Left colon (tissue), 2 donors: ENCODE measurements at places on chromosomes 7 and 10. TPM values are rescaled to one million over a fixed set of nuclear protein-coding genes. Genes with fewer than 3 reads are reported as not detected.

- DNase-seq: no peak
Observed at GRCh38 chr7:83161899-83162401, 734 bp downstream of the PCLO start.

DNA sequence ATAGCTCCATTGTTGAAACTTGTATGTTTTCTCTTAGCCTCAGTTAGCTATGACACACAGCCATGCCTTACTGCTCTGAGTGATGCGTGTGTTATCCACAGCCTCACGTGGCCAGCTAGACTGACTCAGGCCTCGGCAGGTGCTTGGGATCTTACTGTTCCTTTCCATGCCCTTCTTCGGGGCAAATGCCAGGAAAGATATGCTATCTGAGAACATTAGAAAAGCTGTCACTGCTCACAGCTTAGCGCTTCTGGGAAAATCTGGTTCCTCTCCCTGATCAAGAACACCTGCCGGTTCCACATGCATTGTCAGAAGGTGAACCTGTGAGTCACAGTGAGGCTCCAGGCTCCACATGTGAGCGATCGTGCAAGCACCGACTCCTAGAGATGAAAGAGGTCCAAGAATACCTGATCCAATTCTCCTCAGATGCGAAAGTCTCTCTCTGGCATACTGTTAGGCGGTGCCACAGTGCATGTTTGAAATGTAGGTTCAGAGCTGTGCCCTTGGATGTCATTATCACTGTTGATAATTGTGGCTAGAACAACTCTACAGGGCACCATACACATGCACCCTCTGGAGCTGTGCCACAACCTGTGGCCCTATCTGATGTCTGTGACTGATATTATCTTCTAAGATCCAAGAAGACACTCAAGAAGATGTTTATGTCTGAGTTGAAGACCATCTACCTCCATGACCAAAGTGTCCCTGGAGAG is 247.8 kb upstream of the IGFBP3 start:
- no peak for DNase-seq

GRCh38 chr10:554182-554848 is 135.2 kb downstream of the DIP2C start:
- no peak for DNase-seq

DNA sequence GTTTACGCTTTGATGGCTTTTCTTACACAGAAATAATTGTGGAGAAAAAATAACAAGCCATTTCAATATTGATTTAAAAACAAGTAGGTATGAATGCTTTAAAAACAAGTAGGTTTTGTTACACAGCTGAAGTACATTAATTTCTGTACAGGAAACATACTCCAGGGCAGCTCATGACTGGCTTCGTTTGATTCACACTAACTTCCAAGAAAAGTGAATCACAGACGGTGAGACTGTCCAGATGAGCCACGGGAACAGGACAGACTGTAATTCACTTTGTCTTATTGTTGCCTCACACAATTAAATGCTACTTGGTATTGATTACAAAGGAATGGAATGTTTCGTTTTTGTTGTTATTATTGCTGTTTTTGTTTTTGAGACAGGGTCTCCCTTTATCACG is 26.6 kb upstream of the SNX10 start:
- DNase-seq: no peak

The ZNF736 gene
- total RNA-seq: 7.4 TPM

GRCh38 chr7:24143547-24143946 is 140.4 kb upstream of the NPY start:
- no peak for DNase-seq

DNA sequence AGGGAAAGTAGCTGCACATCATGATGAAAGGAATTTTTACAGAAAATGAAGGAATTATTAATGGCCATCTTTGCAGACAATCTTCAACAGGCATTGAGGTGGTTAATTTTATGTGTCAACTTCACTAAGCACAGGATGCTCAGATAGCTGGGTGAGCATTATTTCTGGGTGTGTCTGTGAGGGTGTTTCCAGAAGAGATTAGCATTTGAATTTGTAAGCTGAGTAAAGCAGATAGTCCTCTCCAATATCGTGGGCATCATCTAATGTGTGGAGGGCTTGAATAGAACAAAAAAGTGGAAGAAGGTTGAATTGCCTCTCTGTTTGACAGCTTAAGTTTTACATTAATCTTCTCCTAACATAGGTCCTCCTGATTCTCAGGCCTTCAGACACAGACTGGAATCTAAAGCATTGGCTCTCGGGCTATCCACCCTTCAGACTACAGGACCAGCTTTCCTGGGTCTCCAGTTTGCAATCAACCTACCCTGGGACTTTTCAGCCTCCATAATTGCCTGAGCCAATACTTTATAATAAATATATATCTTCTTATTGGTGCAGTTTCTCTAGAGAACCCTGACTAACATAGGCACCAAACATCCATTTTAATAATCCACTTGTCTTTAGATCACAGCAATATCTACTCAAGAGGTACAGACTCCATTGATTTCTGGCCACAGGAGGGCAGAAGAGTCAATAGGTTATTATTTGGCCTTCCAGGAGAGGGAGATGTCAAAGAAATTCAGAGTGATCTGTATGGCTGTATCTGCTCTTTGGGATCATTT is 10.5 kb upstream of the CRPPA start:
- peak; percentile 31 for DNase-seq

DNA sequence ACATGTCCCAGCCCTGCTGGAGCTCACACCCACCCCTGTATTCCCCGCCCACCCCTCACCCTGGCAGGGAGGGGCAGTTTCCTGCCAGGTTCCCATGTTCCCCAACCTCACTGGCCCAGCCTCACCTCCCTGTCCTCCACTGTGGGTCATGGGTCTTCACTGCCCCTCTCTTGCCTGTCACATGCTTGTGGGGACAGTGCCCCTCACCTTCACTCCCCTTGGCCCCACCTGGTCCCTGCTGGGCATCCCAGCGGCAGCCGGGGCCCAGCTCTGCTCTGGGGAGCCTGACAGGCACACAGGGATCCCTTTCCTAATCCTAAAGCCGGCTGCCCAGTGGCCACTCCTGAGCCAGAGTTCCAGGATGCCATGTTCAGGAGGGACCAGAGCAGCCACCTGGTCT is 21.4 kb upstream of the ZNF862 start:
- no peak for DNase-seq

The INMT gene
- total RNA-seq: 6.4 TPM

- no peak for DNase-seq
Observed at GRCh38 chr7:121414436-121414835, 18.3 kb upstream of the FAM3C start.

DNA sequence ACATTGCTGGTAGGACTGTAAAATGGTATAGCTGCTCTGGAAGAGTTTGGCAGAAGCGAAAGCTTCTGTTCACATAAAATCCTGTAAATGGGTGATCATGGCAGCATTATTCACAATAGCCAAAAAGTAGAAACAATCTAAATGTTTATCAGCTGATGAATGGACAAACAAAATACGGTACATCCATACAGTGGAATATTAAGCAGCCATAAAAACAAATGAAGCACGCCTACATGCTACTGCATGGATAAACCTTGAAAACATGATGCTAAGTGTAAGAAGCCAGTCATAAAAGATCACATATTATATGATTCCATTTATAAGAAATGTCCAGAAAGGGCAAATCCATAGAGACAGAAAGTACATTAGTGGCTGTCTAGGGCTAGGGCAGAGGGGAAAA is 32.7 kb downstream of the KIN start:
- no peak for DNase-seq

The MEOX2 gene
- total RNA-seq: 0.37 TPM

- DNase-seq: no peak
Observed at GRCh38 chr7:567305-567883, 47.7 kb upstream of the PDGFA start.

- peak; percentile 64 for DNase-seq
Observed at GRCh38 chr7:30252885-30253795, 31.3 kb upstream of the ZNRF2 start.

- DNase-seq: no peak
Observed at GRCh38 chr10:31041011-31041410, 9.3 kb upstream of the ZNF438 start.

The ENKUR gene
- total RNA-seq: 1.3 TPM

The DDC gene
- 69.3 TPM for total RNA-seq

- no peak for DNase-seq
Observed at GRCh38 chr10:97647556-97647955, 7.1 kb downstream of the PI4K2A start.

DNA sequence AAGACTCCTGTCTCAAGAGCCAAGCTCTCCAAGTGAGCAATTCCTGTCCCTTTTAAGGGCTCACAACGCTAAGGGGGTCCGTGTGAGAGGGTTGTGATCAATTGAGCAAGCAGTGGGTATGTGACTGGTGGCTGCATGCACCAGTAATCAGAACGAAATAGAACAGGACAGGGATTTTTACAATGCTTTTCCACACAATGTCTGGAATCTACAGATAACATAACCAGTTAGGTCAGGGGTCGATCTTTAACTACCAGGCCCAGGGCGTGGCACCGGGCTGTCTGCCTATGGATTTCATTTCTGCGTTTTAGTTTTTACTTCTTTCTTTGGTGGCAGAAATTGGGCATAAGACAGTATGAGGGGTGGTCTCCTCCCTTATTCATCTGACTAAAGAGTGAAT is 54.9 kb upstream of the SP4 start:
- no peak for DNase-seq

DNA sequence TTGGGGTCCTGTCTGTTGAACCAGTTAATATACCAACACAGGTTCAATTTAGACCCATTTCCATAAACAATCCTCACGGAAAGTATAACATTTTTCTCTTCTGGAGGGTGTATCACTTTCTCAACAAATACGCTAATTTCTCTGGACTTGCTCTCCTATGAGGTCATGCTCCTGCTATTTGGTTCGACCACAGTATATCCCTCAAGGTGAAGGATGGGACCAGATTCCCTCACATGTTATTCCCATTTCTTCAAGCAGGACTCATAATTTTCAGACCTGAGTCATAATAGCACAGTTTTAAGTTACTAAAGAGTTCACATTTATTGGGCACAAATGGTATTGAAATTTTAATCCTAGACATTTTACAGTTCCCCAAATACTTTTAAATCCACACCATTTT is 57.2 kb downstream of the ADAM12 start:
- no peak for DNase-seq

The ATOH7 gene
- total RNA-seq: 0.22 TPM

The LRRN3 gene
- total RNA-seq: 0.09 TPM

The FKBP6 gene
- not detected for total RNA-seq

DNA sequence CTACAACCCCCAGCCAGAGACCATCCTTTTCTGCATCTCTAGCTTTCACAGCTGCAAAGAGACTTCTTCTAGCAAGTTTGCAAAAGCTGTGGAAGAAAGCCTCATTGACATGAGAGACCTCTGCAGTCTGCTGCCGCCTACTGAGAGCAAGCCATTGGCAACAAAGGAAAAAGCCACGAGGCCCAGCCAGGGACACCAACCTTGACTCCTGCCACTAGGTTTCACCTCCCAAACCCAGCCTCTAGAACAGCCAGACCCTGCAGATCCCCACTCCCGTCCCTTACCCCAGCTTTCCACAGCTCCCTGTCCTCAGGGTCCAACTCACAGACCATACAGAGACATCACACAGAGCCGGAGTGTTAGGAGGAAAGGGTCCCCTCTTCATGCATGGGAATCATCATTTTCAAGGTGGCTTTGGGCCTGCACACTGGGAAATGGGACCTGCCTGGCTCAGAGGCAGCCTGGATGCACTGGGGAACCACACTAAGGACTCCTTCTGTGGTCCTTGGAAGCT is 14.6 kb upstream of the C10orf53 start:
- no peak for DNase-seq
